Prostate gland (tissue), 2 donors: ENCODE measurements at places on chromosomes 3 and 15. TPM values are rescaled to one million over a fixed set of nuclear protein-coding genes. Genes with fewer than 3 reads are reported as not detected.

- H3K27ac ChIP-seq, result no peak overlapping the region
- H3K36me3 ChIP-seq, result no peaks in the 10 kb centered on the region
- no peaks in the 10 kb centered on the region for H3K27me3 ChIP-seq
- H3K4me3 ChIP-seq, result no peak overlapping the region
- no peaks in the 10 kb centered on the region for H3K4me1 ChIP-seq
- no peak for DNase-seq
These were observed 126.7 kb downstream of the ARNT2 start for GRCh38 chr15:80530737-80531365.

DNA sequence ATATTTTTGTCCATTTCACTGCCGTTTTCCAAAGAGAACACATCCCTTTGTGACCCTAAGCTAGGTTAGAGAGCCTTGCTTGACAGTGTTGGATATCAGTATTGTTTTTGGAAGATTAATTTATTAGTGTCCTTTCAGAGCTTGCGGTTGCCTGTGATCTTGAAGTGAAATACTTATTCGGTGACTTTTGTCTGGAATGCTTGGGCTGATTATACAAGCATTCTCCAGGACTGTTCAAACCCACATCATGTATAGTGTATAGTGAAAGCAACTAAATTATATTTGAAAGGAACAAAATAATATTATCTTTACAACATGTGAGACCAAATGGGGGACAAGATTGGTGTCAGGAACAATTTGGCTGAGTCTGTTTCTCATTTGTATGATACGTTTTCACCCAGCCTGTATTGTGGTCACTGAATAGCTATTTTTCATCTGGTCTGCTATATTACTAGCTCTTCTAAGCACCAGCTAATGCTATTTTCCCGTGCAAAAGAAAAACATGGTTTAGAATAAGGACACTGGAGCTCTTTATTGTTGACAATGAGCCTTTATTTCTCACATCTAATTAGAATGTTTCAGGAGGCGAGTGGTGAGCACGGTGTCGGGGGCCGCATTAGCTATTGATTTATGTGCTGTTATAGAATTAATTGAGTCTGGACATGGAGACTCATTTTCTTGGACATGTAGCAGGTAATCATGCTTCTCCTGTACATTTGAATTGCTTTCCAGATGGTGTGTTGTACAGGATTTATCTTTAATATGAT lies 158.1 kb downstream of the APBA2 start:
- H3K4me3 ChIP-seq, result no peak overlapping the region
- no peak for DNase-seq
- H3K27me3 ChIP-seq, result no peaks in the 10 kb centered on the region

- H3K27me3 ChIP-seq, result no peaks in the 10 kb centered on the region
- no peaks in the 10 kb centered on the region for H3K36me3 ChIP-seq
- H3K4me3 ChIP-seq, result no peak overlapping the region
- H3K4me1 ChIP-seq, result no peaks in the 10 kb centered on the region
- DNase-seq, result no peak
These were observed 187.3 kb downstream of the UBE2E2 start for GRCh38 chr3:23390446-23390845.

GRCh38 chr3:158058495-158059130 lies 47.6 kb downstream of the SHOX2 start:
- no peak for DNase-seq
- no peak overlapping the region for H3K27ac ChIP-seq
- no peaks in the 10 kb centered on the region for H3K4me1 ChIP-seq
- H3K27me3 ChIP-seq, result no peaks in the 10 kb centered on the region
- H3K4me3 ChIP-seq, result no peak overlapping the region

- peaks cover 2% of the 10 kb centered on the region for H3K4me1 ChIP-seq
- no peaks in the 10 kb centered on the region for H3K27me3 ChIP-seq
- H3K36me3 ChIP-seq, result no peaks in the 10 kb centered on the region
These were observed 10.8 kb upstream of the MEF2A start for GRCh38 chr15:99554880-99555488.

DNA sequence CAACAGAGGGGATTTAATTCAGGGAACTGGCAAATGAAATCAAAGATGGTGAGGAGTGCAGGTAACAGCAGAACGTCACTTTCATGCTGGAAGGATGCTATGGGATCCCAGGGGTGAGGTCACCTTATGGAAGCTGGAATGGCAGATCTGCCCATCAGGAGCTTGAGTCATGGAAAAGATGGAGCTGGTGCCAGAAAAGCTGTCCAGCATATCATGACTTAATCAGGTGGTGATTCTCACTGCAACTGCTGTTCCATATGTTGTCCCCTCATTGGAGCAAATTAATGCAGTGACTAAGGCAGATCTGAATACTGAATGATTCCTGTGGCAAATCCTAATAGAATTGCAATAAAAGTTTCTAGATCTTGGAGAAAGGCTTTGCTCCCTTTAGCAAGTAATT lies 38.4 kb downstream of the HHLA2 start:
- no peak overlapping the region for H3K4me3 ChIP-seq
- no peak for DNase-seq
- H3K27ac ChIP-seq, result no peak overlapping the region
- no peaks in the 10 kb centered on the region for H3K36me3 ChIP-seq
- H3K4me1 ChIP-seq, result no peaks in the 10 kb centered on the region

- H3K27ac ChIP-seq, result no peak overlapping the region
- no peak for DNase-seq
- no peaks in the 10 kb centered on the region for H3K36me3 ChIP-seq
These were observed 85.1 kb downstream of the ZBTB20 start for GRCh38 chr3:115062009-115062408.

DNA sequence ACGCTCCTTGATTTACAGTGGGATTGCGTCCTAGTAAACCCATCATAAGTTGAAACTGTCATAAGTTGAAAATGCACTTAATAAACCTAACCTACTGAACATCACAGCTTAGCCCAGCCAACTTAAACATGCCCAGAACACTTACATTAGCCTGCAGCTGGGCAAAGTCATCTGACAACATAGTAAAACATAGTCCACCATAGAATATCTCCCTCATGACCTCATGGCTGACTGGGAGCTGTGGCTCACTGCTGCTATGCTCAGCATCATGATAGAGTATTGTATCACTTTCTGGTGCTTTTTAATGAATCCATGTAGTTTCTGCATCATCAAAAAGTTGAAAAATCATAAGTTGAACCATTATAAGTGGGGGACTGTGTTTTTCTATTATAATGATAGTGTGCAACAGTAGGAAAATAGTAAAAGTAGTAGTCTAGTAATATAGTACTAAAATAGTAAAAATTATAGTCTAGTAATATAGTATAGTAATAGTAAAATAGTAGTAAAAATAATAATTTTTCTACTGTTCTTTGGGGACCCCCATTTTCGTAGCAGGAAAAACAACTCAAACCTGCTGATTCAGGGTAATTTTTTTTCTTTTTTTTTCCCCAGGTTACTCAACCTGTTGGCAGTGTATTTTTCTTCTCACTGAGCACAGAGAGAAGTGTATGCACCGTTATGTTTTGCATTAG lies 233.5 kb downstream of the MYRIP start:
- DNase-seq, result no peak
- no peak overlapping the region for H3K4me3 ChIP-seq
- H3K36me3 ChIP-seq, result no peaks in the 10 kb centered on the region
- no peaks in the 10 kb centered on the region for H3K4me1 ChIP-seq

GRCh38 chr3:151563305-151563704 lies 102.4 kb upstream of the IGSF10 start:
- H3K36me3 ChIP-seq, result no peaks in the 10 kb centered on the region
- no peak overlapping the region for H3K4me3 ChIP-seq
- H3K27me3 ChIP-seq, result no peaks in the 10 kb centered on the region
- H3K27ac ChIP-seq, result no peak overlapping the region
- no peaks in the 10 kb centered on the region for H3K4me1 ChIP-seq

DNA sequence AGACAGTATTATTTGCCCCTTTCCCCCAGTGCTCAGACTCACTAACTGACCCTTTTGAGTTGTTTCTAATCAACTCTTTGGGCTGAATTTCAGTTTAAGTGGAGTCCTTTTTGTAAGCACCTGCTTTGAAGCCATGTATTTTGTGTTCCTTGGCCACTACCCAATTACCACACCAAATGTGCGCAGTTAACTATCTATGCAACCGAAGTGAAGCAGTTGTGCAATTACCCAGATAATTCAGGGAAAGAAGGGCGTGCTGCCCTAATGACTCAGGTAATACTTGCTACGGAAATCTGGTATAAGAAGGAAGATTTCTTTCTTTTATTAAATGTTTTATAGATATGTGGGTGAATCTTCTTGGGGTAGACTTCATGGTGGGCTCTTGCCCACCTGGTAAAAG lies 371.9 kb upstream of the TBL1XR1 start:
- no peak for DNase-seq
- no peaks in the 10 kb centered on the region for H3K27me3 ChIP-seq

GRCh38 chr15:41558400-41559238 lies at the start of gene TYRO3:
Gene TYRO3, plus strand, starts transcription at chr15:41559212. Its CDS starts 46 bp downstream, at chr15:41559258.
- no peaks in the 10 kb centered on the region for H3K4me1 ChIP-seq
- no peaks in the 10 kb centered on the region for H3K27me3 ChIP-seq
- no peaks in the 10 kb centered on the region for H3K36me3 ChIP-seq
- peak; percentile 55 for DNase-seq
- peak within 1 kb of the TSS; percentile 32 for H3K27ac ChIP-seq

DNA sequence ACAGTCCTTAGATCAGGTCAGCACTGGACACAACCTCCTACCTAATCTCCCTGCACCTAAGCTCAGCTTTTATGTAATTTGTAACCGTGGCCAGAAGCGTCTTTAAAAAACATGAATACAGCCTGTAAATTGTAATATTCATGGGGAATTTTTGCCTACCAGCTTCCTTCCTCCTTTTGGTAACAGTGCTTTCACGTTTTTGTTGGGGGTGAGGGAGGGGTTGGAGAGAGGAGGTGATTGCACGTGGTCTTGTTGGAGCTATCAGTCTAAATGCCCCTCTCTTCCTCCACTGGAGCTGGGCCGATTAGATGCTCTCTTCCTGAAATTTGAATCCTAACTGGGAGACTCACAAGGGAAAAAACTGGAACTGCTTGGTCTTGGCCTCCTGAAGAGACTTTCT lies 35.1 kb upstream of the SCN5A start:
- no peaks in the 10 kb centered on the region for H3K4me1 ChIP-seq
- no peaks in the 10 kb centered on the region for H3K27me3 ChIP-seq
- no peaks in the 10 kb centered on the region for H3K36me3 ChIP-seq
- no peak for DNase-seq
- H3K27ac ChIP-seq, result no peak overlapping the region

GRCh38 chr3:22159004-22159695 lies 408.1 kb upstream of the ZNF385D start:
- H3K27ac ChIP-seq, result peak overlapping the region; percentile 69
- peak; percentile 77 for DNase-seq
- H3K36me3 ChIP-seq, result no peaks in the 10 kb centered on the region
- peaks cover 3% of the 10 kb centered on the region for H3K4me1 ChIP-seq
- H3K27me3 ChIP-seq, result no peaks in the 10 kb centered on the region

DNA sequence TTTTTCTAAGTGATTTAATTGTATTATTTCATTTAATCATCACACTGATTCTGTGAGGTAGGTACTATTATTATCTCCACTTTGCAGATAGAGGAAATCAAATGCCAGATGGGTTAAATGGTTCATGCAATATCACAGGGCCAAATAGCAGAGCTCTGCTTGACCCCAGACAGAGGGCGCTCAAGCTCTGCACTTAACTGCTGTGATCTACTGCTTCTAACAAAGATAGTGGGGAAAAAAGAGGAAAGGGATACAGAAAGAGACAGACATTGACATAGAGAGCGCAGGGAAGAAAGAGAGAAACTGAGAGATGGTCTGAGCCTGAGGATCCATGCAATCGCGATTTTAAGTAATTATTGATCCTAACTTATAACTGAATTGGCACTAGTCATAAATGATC lies 279.1 kb upstream of the THRB start:
- H3K4me3 ChIP-seq, result no peak overlapping the region
- DNase-seq, result peak; percentile 39
- no peaks in the 10 kb centered on the region for H3K4me1 ChIP-seq

DNA sequence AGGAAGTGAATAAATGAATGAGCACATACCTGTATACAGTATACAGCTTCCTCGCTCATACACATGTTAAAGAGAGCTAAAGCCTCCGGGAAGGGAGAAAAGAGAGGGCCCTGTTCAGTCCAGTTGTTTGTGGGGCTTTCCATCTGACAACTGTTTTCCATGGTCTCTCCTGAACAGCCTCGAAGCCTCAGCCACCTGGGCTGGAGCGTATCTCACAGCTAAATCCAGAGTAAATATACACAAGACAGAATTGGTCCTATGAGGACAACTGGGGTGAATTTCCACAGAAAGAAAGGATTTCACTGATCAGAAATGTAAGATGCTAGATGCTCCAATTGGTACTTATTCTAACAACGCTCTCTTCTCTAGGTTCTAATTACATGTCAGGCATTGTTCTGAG lies 103.5 kb downstream of the LIPC start:
- no peak overlapping the region for H3K4me3 ChIP-seq
- DNase-seq, result no peak
- no peaks in the 10 kb centered on the region for H3K36me3 ChIP-seq

DNA sequence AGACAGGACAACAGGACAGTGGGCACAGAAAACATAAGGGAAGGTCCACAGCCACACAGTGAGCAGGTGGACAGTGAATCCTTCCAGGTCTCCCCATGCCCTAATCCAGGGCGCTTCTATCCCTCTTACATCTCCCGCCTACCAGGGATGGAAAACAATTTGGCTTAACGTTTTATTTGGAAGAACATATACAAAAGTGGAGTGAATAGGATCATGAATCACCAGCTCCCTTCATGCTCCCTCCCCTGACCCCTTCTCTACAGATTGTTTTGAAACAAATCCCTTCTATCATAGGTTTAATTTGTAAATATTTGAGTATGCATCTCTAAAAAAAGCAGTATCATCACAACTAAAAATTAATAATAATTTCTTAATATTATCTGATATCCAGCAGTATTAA lies 52.5 kb downstream of the CLDN11 start:
- no peak for DNase-seq
- H3K4me3 ChIP-seq, result no peak overlapping the region
- H3K36me3 ChIP-seq, result no peaks in the 10 kb centered on the region
- H3K27ac ChIP-seq, result no peak overlapping the region
- no peaks in the 10 kb centered on the region for H3K27me3 ChIP-seq

DNA sequence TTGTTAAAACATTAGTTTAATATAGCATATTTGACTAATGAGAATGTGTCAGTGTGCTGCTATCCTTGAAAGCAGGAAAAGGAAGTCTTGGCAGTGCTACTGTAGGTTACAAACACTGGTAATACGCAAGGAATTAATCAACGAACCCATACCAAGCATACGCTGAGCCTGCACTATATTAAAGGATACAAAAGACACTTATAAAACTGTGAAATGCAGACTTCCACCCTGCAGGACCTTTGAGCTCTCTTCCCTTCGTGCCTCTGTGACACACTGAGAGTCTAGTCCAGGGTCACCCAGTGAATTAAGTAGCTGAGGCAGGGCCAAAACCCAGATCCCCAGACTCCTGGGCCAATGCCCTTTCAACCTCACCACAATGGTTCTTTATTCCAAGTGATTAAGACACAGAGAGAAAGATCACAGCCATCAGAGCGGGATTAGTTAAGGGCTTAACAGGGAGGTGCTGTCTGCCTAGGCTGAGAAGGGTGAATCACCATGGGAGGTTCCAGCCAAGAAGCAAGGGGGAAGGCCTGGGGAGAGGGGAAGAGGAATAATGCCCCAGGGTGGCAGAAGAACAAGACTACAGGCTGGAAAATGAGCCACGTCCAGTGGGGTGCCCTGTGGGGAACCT lies 6.8 kb downstream of the ANXA2 start:
- H3K4me1 ChIP-seq, result peaks cover 30% of the 10 kb centered on the region
- peak overlapping the region; percentile 93 for H3K27ac ChIP-seq
- no peak overlapping the region for H3K4me3 ChIP-seq
- DNase-seq, result no peak

The TRPM1 gene
- total RNA-seq, result not detected

The CLDN18 gene
- 0.57 TPM for total RNA-seq

The KLHL6 gene
- 1.0 TPM for total RNA-seq

The CCDC33 gene
- 1.5 TPM for total RNA-seq

The AQR gene
- total RNA-seq, result 34.0 TPM

The ALG1L2 gene
- not detected for total RNA-seq

The GOLGA6D gene
- total RNA-seq, result not detected

The CCR1 gene
- 0.46 TPM for total RNA-seq
